Upper lobe of left lung (tissue), 6 donors: ENCODE measurements at places on chromosomes 6 and 20.

- no peak for DNase-seq
These were observed 21.7 kb downstream of the MAP1LC3A start for GRCh38 chr20:34579979-34580940.

DNA sequence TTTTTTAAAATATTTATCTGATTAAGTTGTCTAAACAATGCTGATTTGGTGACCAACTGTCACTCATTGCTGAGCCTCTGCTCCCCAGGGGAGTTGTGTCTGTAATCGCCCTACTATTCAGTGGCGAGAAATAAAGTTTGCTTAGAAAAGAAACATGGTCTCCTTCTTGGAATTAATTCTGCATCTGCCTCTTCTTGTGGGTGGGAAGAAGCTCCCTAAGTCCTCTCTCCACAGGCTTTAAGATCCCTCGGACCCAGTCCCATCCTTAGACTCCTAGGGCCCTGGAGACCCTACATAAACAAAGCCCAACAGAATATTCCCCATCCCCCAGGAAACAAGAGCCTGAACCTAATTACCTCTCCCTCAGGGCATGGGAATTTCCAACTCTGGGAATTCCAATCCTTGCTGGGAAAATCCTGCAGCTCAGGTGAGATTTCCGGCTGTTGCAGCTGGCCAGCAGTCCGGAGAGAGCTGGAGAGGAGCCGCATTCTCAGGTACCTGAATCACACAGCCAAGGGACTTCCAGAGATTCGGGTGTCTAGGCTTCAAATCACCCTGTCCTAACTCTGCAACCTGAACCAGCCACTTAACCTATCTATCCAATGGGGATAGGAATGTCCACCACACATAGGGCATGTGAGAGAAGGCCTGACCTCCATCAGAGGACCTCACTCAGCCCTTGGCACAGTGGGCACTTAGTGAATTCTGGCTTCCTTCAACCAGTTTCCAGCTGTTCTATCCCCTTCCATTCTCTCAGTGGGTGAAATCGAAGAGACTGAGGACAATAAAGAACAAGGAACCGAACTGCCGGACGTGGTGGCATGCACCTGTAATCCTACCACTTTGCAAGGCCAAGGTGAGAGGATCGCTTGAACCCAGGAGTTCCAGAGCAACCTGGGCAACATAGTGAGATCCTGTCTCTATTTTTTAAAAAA lies 3.1 kb downstream of the TNF start:
- no peak for DNase-seq

DNA sequence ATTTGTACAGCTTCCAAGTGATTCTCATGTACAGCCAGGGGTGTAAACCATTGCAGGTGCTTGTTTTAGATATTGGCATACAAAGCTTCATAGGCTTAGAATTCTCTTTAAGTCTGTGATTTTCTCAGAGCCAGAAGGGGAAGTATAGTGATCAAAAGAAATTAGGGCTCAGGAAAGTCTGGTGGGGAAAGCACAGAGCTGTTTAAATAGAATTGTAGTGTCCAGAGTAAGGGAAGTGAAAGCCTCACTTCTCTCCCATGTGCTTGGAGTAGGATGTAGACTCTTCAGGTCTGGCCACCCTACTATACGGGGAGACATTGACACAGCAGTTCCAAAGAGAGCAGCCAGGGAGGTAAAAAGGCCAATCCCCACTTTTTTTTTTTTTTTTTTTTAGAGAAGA lies 10.4 kb downstream of the GCNT2 start:
- DNase-seq: no peak

DNA sequence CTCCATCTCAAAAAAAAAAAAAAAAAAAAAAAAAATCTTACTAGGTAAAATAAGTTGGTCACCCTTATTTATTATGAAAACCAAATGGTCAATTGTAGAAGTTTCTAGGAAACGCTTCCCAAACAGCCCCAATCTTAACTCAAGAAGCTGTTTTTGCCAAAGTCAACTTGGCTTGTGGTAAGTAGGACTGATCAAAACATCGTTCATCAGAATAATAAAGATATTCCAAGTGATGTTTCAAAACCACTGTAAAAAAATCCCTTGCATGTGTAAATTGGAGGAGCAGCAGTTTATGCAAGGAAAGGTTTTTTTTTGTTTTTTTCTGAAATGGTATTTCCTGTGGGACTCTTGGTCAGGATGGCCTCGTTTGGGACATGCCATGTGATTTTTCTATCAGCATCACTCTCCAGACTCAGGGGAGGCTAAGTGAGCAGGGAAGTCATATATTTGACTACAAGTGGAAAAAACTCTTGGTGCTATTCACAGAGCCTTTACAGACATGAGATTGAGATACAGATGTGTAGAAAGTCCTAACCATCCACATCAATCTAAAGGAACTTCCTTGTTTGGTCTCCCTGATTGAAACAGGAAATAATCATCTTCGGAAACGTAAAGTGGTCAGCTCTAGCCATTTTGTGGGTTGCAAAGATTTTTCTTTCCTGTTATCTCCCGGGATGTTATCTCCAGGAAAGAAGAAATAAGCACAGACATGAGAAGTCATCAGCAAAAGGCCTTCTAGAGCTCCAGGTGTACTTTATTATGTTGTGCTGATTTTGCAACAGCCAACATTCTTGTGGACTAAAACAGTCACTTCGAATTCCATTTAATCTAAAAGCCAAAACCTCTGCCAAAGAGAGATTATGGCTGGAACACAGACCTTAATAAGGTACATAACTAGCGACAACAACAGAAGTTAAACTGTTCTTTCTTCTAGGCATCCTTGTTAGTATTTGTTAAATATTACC lies 177.8 kb downstream of the EDN1 start:
- no peak for DNase-seq

DNA sequence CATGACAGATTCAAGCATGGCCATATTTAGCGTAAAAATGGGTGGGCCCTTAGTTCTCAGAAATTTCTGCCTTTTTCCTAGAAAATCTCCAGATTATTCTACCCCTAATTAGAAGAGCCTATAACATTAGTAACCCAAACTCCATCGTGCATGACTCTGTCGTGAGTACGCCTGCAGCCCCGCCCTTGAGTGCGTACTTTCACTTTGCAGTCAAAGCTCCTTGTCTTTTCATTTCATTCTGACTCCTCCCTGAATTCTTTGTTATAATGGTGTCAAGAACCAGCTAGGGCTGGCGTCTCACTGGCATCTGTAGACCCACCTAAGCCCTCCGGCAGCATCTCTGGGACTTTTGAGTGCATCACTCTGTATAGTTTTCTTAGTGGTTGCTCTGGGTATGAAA lies 61.7 kb upstream of the NOX3 start:
- DNase-seq: no peak

GRCh38 chr6:161400671-161401070 lies 126.8 kb upstream of the AGPAT4 start:
- no peak for DNase-seq

- DNase-seq: no peak
These were observed 250.0 kb downstream of the HIVEP2 start for GRCh38 chr6:142695016-142695415.
